Activated CD8-positive, alpha-beta T cell treated with anti-CD3 and anti-CD28 coated beads, Interleukin-2, amount 10 ng/mL, durations not matched to agents 7 days and 5 days (primary cell): ENCODE measurements at places on chromosomes 1 and 21. TPM values are rescaled to one million over a fixed set of nuclear protein-coding genes. Genes with fewer than 3 reads are reported as not detected.

DNA sequence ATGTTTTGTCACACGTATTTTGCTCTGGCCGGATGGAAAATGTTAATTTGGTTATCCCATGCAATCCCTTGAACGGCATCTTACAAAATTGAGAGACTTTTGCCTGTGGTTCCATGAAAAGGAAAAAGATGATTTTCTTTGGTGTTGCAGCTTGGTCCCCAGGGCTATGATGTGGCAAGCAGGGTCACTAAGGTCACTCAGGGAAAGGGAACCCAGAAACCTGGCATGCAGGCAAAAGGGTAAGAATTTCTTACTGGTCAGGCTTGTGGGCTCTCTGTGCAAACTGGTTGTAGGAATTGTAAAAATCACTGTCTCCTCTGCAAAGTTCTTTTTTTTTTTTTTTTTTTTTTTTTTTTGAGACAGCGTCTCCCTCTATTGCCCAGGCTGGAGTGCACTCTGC lies 48.4 kb upstream of the NBPF3 start:
- no peak for DNase-seq

- no peak for DNase-seq
These were observed 413.0 kb upstream of the ESRRG start for GRCh38 chr1:217135987-217136894.

- DNase-seq, result no peak
These were observed 5.1 kb upstream of the ANGPTL1 start for GRCh38 chr1:178875936-178876335.

DNA sequence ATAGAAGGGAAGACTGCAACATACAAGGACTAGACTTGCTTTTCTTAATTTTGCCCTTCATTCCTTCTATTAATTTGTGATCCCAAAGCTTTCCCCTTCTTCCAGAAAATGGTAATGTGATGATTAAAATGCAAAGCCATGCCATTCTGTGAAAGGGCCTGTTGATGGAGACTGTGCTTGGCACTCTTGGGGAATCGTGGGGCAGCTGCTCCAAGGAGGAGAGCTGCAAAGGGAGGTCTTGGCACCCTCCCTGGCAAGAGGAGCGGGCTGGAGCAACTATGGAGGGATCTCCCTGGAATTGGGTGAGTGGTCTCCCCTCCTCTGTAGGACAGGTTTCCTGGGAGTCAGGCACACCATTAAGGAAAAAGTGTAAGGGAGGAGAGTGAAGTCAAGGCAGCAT lies 16.6 kb downstream of the CACNA1S start:
- DNase-seq, result no peak

- no peak for DNase-seq
These were observed 100.4 kb upstream of the IRF2BP2 start for GRCh38 chr1:234710381-234710780.

The LRRC71 gene
- not detected for total RNA-seq

The CFH gene
- 1.7 TPM for total RNA-seq

The TMEM240 gene
- 1.0 TPM for total RNA-seq

The KCNA3 gene
- 49.3 TPM for total RNA-seq
